ENCODE measurements at places on chromosomes 7 and 10.

DNA sequence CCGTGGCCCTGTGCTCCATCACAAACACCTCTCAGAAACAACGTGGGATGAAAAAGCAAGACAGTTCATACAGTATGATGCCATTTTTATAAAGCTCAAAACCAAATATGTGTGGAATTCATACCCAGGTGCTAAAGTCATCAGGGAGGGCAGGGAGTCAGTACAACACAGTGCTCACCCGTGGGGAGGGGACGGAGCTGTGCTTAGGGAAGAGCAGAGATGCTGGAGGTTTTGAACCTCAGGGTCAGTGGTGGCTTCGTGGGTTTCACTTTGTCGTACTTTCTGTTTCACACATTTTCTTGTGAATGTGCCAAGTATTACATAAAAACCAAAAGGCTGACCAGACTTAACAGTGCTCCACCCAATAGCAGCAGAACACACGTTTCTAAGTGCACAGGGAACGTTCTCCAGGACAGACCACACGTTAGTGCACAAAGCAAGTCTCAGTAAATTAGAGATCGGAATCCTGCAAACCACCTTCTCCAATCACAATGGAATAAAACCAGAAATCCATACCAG is 21.2 kb downstream of the ZMIZ2 start:
- DNase-seq, result peak; percentile 76

- no peak for DNase-seq
Observed at GRCh38 chr10:6936931-6937330, 356.9 kb upstream of the PRKCQ start.

GRCh38 chr7:115603416-115603815 is 427.1 kb downstream of the TFEC start:
- DNase-seq, result no peak

DNA sequence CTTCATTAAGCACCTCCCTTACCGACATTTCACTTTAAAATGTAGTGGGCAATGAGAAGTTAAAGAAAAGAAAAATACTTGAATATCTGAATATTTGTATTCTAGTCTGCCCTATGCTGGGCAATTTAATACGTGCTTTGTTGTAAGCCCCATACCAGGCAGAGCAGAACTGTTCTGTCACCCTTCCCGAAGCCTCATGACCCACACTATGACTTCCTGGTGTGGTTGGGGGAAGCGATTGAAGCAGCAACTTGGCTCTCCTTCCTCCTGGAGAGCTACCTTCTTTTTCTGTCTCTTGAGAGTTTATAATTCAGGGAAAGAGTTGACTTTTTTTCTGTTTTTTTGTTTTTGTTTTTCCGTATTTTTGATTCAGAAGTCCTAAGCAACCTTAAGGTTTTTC is 243.7 kb downstream of the INHBA start:
- DNase-seq, result no peak

- no peak for DNase-seq
Observed at GRCh38 chr7:128318691-128319090, 25.0 kb downstream of the RBM28 start.

DNA sequence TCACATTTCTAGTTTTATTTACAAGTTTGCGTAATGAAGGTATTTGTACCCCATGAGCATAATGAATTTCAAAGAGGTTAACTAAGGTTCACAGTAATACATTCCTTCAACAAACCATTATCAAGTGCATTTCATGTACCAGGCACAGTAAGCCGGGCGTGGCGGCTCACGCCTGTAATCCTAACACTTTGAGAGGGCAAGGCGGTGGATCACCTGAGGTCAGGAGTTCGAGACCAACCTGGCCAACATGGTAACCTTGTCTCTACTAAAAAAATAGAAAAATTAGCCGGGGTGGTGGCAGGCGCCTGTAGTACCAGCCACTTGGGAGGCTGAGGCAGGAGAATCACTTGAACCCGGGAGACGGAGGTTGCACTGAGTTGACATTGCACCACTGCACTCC is 4.3 kb upstream of the EIF3A start:
- DNase-seq, result no peak

- no peak for DNase-seq
Observed at GRCh38 chr10:75616874-75617478, 185.6 kb downstream of the LRMDA start.

DNA sequence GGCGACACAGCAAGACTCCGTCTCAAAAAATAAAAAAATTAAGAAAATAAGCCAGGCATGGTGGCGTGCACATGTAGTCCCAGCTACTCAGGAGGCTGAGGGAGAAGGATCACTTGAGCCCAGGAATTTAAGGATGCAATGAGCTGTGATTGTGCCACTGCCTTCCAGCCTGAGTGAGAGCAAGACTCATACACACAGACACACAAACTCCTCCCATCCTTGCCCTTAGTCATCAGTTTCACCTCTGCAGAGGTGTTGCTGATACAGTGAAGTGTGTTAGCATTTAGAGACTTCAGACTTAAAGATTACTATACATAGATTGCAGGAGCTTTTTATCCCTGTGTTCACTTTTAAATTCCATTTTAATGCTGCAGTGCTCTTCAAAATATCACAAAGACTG is 5.5 kb upstream of the H2AZ2 start:
- no peak for DNase-seq

DNA sequence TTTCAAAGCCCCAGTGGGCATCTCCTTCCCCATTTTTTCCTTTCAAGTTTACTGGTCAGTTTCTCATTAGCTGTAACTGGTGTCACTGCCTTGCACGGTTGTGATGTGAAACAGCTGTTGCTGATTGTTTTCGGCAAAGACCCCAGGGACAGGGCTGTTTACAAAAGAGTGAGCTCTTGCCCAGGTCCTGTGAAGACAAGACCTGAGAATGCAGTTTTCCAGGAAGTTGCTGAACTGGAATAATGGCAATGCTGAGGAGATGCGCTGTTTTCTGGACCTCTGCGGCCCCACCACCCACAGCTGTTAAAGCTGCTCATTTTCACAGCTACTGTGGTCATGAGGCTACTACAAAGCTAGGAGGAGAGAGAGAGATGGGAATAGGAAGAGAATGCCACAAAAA is 116.6 kb upstream of the RSU1 start:
- DNase-seq, result peak; percentile 8

DNA sequence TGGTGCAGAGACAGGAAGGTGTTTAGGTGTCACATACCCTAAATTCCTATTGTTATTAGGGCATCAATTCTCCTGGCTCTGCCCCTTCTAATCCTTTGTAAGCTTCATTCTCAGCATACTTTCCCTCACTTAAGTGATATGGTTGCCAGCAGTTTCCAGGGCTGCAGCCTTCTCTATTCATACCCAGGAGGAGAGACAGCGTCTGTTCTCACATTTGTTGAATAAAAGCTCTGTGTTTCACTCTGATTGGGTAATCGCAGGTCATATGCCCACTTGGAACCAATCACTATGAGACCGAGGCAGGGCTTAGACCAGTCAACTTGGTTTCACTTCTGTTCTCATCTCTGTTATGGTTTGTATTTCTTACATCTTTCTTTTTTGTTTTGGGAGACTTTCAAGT is 109.6 kb upstream of the MTPN start:
- DNase-seq, result peak; percentile 94

GRCh38 chr10:96719200-96719599 is 1.1 kb downstream of the PIK3AP1 start:
- no peak for DNase-seq

- peak; percentile 95 for DNase-seq
Observed at GRCh38 chr10:75234017-75234682, 1.6 kb downstream of the COMTD1 start.

DNA sequence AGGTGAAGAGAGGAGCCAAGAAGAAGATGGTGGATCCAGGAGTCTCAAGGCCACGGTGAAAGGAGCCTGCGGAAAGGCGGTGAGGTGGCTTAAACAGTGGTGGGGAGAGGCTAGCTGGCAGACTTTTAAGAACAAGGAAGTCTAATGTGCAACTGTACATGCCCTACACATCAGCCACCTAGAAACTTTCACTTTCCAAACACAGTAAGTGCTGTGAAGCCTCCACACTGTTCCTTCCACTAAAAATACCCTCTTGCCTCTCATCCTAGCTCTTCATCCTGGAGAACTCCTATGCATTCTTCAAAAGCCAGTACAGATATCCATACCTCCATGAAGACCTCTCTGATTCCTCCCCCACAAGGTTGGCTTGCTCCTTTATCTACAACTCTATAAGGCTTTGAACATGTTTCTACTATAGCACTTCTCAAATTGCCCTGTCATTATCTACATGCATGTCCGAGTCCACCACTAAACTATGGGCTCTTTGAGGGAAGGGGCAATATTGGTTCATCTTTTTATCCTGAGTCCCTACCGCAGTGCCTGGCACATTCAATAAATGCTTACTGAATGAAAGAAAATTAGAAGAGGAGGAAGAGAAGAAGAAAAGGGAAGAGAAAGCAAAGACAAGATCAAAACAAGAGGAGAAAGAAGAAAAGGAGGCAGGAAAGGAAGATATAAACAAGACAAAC is 54.2 kb downstream of the DNAJC12 start:
- DNase-seq, result no peak

DNA sequence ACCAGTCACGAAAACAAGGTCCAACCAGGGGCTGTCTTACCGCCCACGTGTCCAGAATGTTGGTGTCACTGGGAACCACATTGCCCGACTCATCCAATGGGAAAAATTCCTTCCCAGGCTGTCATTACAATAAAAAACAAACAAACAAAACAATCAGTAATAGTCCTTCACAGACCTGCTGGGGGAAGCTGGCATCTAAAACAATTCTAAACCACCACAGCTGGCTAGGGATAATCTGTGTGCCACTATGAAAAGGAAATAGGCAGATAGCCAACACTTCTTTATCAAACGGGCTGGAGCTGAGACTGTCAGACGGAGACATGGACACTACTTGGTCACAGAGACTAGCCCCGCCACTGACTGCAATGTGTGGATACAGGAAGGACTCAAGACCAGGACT is 9.2 kb downstream of the AKR1B1 start:
- no peak for DNase-seq

DNA sequence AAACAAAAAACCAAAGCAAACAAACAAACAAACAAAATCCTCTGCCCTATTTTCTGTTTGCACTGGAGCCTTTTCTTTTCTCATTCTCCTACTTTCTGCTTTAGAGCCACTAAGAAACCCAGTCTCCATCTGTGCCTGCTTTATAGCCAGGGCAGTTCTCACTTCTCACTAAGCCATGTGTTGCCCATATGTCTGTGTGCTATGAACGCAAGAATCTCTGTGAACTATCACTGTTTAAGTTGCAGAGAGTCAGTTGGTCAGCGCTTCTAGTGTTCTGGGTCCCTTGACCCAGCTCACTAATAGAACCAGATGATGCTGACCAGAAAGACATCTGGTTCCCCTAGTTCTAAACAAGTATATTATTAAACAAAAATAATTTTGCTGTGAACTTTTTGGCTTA is 81.4 kb downstream of the FAM185A start:
- DNase-seq, result peak; percentile 55

DNA sequence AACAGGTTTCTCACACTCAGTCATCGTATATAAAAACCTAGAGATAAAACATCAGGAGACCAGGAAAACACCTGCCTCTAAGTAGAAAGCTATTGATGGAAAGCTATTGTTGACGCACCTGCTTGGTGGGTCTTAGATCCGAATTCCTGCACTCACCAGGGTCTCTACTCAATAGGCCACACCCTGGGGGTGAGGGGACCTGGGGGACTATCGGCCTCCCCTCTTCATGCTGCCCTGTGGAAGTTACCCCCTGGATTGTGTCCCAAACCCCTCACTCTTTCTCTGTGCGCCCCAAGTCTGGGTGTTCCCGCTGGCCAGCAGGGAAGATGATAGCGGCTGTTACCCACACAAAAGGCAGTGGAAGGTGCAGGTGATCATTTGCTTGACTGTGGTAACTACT is 313.0 kb downstream of the WDR37 start:
- DNase-seq, result no peak

- no peak for DNase-seq
Observed at GRCh38 chr7:67306331-67306730, 309.7 kb downstream of the TYW1 start.

GRCh38 chr7:80876894-80877414 is 41.9 kb downstream of the SEMA3C start:
- DNase-seq, result no peak

DNA sequence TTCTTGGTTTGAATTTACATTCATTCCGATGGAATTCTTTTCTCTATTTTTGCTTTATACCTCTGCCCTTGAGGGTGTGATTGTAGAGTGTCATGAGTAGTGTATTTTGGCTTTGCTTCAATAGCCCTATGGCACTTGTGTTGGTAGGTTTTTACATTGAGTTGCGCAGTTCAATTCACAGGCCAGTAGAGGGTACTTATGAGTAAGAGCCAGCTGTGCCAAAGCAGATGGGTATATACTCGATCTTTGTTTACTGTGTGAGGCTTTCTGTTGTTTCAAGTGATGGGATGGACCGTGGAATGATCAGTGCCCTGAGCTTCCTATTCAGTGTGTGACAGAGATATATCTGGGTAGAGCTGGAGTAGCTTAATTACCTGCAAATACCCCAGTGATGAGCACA is 4.3 kb upstream of the AKR1C3 start:
- DNase-seq, result peak; percentile 58

- DNase-seq, result no peak
Observed at GRCh38 chr10:114758331-114758730, 63.2 kb upstream of the FHIP2A start.

DNA sequence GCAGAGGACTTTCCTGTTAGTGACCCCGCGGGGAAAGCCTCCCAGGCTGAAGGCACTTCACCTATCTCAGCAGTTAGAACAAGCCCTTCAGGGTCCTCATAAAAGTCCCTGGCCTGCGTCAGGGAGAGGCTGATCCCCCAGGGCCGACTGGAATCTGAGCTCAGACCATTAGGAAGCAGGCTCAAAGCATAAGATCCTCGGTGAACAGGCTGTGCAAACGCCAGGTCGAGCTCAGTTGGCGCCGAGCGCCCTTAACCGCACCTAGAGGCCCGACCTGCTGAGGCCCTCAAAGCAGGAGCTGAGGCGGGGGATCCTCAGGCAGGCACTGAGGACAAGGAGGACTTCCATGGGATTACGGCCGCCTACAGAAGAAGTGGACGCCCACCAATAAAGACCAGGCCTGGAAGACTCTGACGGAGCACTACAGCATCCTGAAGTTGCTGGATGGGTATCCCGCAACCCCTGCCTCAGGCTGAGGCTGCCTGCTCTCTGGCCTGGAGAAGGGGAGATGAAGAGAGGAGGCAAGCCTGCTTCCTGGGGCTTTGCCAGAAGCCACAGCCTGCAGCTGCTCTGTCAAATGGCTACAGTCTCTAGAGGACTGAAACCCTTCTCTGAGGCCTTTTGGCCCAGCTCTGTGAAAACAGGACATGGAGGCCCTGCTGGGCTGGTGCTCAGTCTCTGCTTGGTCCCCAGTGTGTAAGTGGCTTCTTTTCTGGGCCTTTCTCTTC is 29.9 kb downstream of the LIPJ start:
- peak; percentile 17 for DNase-seq

- DNase-seq, result no peak
Observed at GRCh38 chr7:39614299-39614698, 9.1 kb upstream of the RALA start.

- DNase-seq, result peak; percentile 65
Observed at GRCh38 chr10:129707406-129708388, 240.7 kb downstream of the MGMT start.

GRCh38 chr7:116871061-116871700 is 8.8 kb downstream of the CAPZA2 start:
- no peak for DNase-seq

DNA sequence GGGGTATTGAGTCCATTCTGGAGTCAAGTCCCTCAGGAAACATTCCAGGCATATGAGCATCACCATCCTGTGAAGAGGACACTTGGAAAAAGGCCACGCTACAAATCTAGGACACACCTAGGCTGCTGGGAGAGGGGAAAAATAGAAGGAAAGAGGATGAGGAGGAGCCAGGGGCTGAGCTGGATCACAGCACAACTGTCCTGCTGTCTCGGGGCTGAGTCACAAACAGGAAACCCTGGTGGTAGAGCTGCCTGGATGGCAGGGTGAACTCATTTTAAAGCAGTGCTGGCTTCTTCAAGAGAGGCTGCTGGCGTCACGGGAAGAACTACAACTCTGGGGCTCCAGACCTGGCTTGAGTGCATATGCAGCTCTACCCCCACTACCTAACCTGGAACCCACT is 151.5 kb downstream of the RNF216 start:
- peak; percentile 53 for DNase-seq

Data from choroid plexus epithelial cell (primary cell).